ENCODE measurements at places on chromosomes 7 and 10.

DNA sequence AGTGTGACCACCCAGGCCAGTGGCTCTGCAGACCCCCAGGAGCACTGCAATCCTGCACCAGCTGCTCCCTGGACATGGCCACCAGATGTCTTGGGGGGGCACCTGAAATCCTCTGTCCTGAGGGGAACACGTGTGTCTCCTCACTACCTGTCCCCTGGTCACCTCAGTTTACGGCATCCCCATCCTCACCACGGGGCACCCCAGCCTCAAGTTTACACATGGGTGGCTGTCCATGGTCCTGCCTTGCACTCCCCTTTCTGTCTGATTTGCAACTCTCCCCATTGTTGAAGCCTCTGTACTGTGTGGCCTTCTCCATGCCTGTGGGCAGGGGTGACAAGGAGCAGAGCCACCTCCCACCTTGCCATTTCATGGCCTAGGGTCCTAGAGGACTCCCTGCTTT lies 67.2 kb downstream of the RAMP3 start:
- no peak for DNase-seq

DNA sequence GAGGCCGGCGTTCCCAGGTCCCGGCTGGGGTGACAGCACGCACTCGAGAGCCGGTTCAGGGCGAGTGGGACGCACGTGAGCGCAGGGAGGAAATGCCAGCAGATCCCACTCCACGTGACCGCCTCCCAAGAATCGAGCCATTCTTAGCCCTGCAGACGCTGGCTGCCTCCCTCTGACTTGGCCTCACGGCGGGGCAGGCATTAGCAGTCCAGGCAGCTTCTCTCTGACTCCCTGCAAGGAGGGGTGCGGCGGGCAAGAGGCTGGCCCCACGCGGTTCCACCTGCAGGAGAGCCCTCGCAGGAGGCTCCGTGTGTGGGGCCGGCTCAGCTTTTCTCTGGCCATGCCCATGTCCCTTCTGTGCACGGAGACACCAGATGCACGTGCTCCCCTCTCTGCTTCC lies 10.1 kb downstream of the GPR146 start:
- no peak for DNase-seq

- DNase-seq: no peak
These were observed 83.1 kb downstream of the THSD7A start for GRCh38 chr7:11748884-11749283.

DNA sequence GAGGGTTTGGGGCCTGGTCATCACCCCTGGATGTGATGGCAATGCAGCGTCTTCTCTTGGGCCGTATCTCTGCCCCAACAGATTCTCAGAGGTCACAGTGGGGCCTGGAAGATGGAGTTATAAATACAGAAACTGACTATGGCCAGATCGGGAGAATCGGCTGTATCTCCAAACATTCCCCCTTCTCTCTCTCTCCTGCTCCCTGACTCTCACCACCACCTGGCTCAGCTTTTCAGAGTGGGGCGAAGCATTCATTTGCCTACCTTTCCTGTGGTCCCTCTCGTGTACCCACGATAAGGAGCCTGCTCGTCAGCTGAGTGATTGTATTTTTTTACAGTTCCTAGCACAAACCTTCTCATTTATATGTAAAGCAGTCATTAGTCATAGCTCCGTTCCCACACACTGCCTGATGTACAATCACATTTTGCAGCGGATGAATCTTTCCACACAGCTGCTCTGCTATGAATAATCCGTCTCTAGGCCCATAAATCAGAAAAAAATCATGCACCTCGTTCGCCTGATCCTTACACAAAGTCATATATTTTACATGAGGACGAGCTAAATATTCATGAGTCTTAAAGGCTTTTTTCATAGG lies 23.2 kb upstream of the BTRC start:
- no peak for DNase-seq

GRCh38 chr7:151381348-151382078 lies 28.3 kb downstream of the WDR86 start:
- DNase-seq: no peak

GRCh38 chr7:48875045-48875916 lies 49.1 kb upstream of the CDC14C start:
- DNase-seq: peak; percentile 14

DNA sequence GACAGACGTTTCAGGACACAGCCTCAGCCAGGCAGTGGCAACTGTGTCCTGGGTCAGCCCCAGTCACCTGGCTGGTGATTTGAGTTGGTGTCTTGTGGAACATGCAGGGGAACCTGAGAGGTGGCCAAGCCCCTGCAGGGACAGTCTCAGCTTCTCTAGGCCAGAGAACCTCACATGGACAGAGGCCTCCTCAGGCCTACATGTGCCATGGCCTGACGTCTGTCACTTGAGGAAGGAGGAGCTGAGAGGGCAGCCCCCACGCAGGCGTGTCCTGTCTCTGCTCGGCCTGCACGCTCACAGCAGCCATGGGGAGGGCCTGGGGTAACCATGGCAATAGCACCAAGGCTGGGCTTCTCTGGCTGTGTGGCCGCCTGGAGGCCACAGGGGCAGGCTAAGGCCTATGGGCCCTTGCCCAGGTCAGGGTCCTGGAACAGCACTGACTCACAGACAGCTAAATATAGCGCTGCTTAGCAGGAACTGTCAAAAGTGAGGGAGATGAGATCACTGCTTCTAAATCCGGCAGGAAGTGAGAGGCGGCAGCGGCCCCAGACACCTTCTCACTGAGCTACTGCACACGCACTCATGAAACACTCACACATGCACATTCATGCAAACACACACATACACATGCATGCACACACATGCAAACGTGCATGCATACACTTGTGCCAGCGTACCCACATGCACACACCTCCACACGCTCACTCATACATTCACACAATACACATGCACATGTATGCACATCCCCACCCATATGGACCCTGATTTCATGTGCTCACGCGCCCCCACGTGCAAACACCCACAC lies 57.0 kb downstream of the YKT6 start:
- DNase-seq: no peak

GRCh38 chr7:126079581-126079980 lies 1150.0 kb upstream of the POT1 start:
- no peak for DNase-seq

- no peak for DNase-seq
These were observed 72.3 kb upstream of the ACBD5 start for GRCh38 chr10:27312854-27313253.

GRCh38 chr10:75803816-75804552 lies 372.6 kb downstream of the LRMDA start:
- no peak for DNase-seq

DNA sequence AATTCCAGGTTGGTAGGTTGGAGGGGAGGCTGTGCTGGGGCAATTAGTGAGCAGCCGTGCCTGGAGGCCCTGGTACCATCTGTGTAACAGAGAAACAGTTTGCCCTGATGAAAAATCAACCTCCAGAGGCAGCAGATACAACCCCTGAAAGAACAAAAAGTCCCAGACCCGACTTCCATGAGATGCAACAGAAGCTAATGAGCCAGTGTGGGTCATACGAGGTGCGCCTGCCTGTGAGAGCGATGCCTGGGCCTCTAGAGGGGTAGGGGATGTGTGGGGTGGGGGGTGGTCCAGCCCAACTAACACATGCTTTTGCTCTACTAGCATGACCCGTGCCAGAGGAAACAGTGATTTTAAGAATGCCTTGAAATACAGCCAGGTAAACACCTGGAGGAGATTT lies 39.3 kb downstream of the CELF2 start:
- no peak for DNase-seq

DNA sequence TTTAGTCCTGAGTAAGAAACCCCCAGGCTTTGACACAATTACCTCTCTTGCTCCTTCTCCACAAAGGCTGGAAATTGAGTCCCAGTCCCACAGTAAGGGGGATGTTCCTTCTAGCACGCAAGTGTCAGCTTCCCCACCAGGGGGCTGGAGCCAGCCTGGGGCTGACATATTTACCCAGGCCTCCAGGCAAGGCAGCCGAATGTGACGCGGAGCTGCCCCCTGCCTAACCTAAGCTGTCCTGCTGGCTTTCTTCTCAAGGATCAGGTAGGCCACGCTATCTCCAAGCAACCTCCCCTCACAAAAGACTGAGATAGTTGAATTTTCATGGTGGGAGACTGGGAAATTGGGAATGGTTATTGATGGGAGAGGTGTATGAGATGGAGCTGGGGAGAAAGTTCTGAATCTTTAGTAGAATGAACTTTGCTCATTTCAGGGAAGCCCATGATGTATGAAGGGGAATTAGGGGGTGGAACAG lies 19.2 kb upstream of the BMPER start:
- no peak for DNase-seq

DNA sequence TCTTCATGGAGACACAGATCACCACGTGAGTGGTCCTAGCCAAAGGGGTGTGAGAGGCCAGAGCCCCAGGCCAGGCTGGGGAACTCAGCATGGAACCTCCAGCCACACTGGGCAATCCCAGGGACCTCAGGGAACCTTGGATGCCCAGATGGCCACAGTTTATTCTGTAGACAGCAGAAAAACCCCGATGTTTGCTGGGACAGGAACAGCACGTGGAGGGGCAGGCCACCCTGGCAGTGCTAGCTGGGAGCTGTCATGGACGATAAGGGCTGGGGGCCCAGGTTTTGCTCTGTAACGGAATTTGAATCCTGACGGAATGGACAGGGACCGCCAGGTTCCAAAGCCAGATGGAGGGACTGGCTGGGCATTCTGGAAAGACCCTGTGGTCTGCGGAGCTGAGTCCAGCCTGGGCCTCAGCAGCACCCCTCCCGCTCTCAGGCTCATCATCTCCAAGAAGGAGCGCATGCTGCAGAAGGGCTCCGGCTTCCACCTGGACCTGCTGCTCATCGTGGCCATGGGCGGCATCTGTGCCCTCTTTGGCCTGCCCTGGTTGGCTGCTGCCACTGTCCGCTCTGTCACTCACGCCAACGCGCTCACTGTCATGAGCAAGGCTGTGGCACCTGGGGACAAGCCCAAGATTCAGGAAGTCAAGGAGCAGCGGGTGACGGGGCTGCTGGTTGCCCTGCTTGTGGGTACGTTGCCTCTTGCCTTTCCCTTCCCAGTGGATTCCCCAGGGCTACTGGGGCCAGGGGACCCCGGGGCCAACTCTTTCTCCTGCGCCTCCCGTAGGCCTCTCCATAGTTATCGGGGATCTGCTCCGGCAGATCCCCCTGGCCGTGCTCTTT lies 5.6 kb downstream of the FASTK start:
- DNase-seq: no peak

GRCh38 chr10:17510242-17510908 lies 56.0 kb upstream of the ST8SIA6 start:
- DNase-seq: no peak

GRCh38 chr7:136971776-136972175 lies 103.3 kb downstream of the CHRM2 start:
- DNase-seq: no peak

DNA sequence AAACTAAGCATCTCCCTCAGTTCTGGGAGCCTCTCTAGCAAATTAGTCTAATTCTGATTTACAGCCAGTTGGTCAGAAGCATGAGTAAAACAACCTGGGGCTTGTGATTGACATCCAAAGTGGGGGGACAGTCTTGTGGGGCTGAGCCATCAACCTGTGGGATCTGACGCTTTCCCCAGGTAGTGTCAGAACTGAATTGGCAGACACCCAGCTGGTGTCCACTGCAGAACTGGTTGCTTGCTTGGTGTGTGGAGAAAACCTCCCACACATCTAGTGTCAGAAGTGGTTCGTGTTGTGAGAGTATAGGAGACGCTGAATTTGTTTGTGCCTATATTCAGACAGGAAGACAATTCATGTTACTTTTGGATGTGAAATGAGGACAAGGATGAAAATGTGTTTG lies 92.2 kb upstream of the PDCD4 start:
- no peak for DNase-seq

DNA sequence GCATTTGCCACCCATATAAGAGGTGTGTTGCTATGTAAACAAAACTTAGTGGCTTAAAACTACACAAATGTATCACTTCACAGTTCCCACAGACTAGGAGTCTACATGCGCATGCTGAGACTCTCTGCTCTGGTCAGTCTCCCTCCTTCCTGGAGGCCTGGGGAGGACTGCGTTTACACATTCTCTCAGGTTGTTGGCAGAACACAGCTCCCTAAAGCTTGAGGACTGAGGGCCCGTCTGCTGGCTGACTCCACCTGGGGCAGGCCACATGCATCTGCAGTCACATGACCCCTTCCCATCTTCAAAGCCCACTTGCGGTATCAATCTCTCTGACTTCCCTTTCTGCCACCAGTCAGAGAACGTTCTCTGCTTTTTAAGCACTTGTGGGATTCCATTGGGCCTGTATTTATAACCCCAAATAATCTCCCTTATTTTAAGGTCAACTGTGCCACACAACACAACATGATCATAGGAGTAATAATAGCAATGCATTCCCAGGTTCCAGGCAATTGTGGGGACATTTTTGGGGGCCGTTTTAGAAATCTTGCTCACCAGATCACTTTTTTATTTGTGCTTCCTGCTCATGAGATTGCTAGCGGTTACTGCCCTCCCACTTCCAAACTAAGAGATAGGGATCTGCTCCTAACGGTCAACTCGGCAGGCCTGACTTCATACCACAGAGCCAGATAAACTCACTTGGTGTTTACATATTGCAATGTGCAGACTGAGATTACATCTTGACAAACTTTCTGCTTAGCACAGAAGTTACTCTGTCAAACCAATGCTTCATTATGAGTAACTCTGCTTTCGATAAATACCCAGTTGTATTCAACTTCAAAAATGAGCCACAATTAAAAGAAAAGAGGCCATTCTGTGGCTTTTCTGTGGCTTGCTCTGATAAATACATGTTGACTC lies 96.3 kb downstream of the ALOX5 start:
- DNase-seq: no peak

- no peak for DNase-seq
These were observed 9.3 kb downstream of the RBM17 start for GRCh38 chr10:6098156-6098555.

DNA sequence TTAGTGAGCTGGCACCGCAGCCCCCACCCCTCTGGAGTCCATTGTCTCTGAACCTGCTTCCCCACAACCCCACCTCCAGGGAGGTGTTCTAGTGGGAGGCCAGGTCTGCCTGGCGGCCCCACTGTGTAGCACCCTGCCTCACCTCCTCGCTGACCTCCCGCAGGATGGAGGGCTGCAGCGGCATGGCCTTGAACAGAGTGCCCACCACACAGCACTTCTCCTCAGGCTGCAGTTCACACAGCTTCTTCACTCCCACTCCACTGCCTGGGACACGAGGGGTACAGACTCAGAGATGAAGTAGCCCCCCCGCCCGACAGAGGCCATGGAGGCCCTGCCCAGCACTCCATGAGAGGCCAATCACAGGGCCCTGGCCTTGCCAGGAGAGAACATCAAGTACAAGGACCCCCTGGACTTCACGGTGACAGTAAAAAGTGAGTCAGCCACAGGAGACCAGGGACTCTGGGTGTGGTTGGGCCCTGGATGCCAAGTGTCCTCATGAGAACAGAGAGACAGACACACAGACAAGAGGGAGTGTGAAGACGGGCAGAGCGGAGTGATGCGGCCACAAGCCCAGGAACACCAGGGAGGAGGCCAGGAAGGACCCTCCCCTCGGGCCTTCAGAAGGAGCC lies 5.4 kb downstream of the POLD2 start:
- no peak for DNase-seq

- DNase-seq: no peak
These were observed 679.6 kb downstream of the PARD3 start for GRCh38 chr10:34135515-34135914.

All from NCI-H2081 treated with DMSO at 0.1 percent for 48 hours (cell line).